Stimulated activated CD8-positive, alpha-beta memory T cell treated with anti-CD3 and anti-CD28 coated beads, Interleukin-2, amount 100 ng/mL, for 1 hour (primary cell): ENCODE measurements at places on chromosomes 16 and 17.

GRCh38 chr17:27984816-27985215 lies 57.7 kb upstream of the NLK start:
- DNase-seq: no peak

- no peak for DNase-seq
Measured at GRCh38 chr17:35104844-35105450, 14.7 kb downstream of the RAD51D start.

DNA sequence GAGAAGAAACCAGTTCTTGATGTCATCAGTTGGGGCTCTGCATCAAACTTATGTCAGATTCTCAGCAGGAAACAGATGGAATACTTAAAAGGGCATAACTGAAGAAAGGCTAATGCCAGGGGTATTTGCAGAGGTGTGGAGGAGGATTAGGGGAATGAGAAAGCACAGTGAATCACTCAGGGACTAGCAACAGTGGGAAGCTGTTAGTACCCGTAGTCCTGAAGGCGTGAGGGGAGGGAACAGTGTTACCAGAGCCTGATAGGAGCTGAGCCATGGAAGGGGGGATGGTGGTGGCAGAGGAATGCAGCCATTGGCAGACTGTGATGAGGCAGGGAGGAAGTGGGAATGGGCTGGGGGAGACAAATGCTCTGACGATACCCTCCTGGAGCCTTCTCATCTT lies 162.3 kb downstream of the UTP18 start:
- DNase-seq: no peak

GRCh38 chr16:35752012-35752772 lies 2292.8 kb downstream of the TP53TG3F start:
- no peak for DNase-seq

GRCh38 chr16:21161211-21161610 lies 2.7 kb downstream of the LDAF1 start:
- DNase-seq: no peak

DNA sequence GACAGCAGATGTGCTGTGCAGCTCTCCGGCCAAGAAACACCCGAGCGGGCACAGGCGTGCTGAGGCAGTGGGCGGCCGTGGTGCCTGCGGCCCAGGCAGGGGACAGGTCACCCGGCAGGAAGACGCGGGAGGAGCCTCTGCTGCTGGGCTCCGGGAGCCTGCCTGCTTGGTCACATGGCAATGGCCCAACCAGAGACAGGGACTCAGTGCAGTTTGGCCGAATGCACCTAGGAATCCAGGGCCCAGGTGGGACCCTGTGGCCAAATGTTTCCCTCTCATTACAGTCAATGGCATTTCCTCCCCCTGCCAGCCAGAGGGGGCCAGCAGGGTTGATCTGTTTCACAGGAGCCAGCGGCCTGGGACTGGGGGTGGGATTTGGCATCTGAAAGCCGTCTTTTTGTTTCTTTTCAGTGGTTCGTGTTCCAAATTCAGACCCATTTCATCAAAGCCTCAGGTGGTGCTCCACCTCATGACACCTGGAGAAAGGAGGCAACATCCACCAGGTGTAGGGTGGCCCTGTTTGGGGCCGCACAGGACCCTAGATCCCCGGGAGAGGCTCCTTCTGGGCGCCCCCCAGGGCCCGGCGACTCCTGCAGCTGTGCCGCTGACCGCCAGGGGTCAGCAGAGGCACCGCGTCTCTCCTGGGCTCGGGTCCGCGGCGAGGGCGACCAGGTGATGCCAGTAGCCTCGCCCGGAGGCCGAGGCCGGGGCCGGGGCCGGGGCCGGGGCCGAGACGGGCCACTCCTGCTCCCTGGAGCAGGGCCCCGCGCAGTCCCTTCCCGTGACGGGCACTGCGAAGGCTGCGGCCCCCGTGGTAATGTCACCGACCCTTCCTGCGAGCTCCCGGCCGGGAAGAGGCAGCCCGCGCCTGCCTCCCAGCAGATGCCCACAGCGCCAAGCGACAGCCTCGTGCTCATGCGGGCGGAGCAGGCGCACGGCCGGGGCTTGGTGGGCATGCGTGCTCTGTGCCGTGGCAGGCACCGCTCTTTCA lies 118.5 kb downstream of the C16orf78 start:
- no peak for DNase-seq

- DNase-seq: no peak
Measured at GRCh38 chr17:31147507-31148202, 52.9 kb downstream of the NF1 start.

DNA sequence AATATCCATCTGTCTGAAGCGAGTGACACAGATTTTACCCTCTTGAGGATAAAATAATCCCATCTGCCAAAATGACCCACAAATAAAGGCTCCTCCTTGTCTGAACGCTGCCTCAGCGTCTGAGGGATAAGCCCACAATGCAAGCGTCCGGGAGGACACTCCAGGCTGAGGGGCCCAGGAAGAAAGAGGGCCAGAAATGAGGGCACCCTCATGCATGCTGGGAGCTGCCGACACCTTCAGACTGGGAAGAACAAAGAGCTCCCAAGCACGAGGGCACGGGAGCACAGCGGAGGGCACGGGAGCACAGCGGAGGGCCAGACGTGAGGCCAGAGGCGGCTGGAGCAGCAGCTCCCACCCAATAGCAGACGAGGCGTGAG lies 126.9 kb downstream of the ZNF778 start:
- DNase-seq: no peak

DNA sequence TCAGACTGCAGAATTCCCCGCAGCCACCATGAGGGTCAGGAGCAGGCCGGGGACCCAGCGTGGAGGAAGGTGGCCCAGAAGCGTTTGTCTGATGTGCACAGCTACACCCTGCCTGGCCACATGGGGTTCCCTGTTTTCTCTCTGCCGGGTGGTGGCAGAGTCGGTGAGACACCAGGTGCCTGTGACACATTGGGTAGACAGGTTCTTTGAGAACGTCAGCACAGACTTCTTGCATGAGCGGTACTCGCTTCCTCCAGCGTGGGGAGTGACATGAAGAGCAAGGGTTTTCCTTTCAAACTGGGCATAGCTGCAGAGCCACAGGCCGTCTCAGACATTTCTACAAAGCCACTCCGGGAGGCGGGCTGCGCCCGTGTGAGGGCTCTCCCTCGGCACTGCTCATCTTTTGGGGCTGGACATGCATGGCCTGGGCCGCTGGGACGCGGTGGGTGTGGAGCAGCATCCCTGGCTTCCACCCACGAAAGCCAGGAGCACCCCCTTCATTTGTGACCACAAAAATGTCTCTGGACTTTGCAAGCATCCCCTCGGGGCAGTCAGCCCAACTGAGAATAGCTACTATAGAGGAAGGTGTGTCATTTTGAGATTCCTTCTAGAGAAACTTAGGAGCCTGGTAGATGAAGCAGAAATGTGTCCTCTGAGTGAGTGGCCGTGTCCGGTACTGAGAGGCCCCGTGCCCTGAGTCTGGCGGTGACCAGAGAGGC lies 26.0 kb downstream of the NME3 start:
- no peak for DNase-seq

DNA sequence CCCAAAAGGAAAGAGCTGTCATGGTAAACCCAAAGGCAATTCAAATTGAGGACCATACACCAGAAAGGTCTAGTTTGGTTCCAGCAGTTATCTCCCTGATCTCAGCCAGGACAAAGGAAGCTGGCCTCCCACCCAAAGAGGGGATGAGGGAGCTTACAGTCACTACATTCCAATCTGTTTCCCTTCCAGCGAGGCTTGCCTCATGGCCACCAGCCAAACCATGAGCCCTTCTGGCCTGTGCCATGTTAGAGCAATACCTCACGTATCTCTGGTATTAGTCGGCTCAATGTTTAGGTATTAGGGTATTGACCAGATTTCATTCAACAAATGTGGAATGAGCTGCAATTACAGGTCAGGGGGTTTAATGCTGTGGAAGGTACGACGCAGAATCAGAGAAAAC lies 8.4 kb downstream of the NDUFAB1 start:
- no peak for DNase-seq

DNA sequence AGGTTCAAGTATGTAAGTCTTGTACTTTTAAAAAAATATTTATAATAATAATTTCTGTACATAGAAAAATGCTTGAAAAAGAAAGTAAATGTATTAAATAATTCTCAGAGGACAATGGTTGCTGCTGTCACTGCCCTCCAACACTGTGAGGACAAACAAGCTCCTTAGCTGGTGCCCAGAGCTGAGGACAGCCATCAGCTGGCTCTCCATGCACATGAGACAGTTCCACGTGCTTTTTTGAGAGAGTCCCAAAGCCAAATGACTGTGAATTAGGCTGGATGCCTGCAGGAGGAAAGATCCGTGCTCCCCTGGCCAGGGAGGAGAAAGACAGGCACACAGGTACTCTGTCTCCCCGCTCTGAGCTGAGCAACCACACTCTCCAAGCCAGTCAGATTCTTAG lies 115.5 kb upstream of the IRX5 start:
- DNase-seq: no peak
